ENCODE measurements at places on chromosomes 5 and 9.

GRCh38 chr9:90783964-90784363, 17.7 kb upstream of the SYK start:
- no peak for DNase-seq

DNA sequence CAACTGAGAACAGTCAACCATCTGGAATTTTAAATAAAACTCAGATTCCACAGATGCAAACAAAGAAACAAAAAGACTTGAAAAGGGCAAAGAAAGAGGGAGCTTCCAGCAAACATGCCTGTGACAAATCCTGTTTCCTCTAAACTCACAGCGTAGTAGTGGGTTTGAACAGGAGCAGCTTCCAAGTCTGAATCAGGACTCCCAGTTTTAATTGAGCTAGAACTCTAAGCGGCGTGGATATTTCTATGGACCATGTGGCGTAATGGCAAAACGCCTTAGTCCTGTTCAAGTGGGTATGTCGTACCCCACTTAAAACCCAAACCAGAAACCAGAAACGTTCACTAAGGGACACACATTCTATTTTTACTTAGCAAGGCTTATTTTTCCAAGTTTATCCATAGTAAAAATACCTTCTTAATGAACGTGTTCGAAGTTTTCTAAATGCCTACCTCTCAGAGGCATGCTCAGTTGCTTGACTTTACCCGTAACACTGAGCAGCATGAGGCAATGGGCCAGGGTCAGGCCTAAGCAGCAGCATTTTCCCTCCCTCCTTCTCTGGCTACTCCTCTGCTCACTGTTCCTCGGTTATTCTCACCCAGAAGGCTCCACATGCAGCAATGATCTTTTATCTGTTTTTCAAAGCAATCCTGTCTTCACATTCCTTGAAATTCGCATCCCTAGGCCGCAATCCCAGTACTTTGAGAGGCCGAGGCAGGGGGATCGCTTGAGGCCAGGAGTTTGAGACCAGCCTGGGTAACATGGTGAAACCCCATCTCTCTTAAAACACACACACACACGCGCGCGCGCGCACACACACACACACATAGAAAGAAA, 77.9 kb downstream of the FNBP1 start:
- DNase-seq: no peak

GRCh38 chr5:863244-863805, 12.5 kb upstream of the ZDHHC11 start:
- no peak for DNase-seq

GRCh38 chr5:22665801-22666200, 187.3 kb downstream of the CDH12 start:
- DNase-seq: no peak

GRCh38 chr5:77483682-77484081, 8.4 kb downstream of the WDR41 start:
- DNase-seq: no peak

- no peak for DNase-seq
These were observed 74.7 kb upstream of the SPIN1 start for GRCh38 chr9:88313364-88314220.

DNA sequence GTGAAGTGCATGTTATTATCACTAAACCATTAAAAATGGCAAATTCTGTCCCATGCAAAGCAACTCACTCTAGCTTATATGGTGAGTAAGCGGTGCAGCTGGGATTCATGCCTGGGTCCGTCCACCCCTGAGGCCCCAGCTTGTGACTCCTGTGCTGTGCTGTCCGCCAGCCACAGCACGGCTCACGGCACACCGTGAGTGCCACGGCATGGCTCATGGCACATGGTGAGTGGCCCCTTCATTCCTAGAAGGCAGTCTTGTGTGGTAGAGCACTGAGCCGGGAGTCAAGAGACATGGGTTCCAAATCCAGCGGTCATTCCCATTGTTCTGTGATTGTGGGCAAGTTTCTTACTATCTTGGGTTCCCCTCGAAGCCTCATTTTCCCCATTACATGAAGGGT, 18.8 kb downstream of the RGS3 start:
- DNase-seq: no peak

DNA sequence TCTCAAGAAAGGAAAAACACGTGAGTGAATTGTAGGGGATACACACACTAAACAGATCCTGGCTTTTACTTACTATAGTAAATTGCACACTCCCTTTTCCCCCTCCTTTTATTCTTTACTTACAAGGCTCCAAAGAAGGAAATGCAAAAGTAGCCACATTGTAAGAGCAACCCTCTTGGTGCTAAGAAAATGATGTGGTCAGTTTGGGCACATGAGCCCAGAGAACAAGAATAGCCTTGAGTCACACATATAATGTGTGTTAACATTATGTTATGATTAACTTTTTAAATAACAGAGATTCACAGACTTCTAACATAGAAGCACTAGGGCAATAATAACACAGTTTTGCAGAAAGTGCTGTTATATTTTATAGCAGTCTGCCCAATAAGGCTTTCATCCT, 48.5 kb downstream of the PCSK5 start:
- no peak for DNase-seq

GRCh38 chr5:145495196-145495595, 339.9 kb downstream of the PRELID2 start:
- DNase-seq: no peak

DNA sequence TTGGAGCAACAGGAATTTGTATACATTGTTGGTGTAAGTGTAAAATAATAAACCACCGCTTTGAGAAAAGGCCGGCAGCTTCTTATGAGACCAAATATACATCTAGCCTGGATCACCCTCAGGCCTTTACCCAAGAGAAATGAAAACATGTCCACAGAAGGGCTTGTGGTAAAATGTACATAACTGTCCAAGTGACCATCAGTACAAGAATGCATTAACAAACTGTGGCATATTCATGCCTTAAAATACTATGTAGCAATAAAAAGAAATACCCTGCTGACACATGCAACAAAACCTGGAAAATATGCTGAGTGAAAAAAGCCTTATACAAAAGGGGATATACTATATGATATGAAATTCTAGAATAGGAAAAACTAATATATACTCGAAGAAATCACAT, 311.9 kb upstream of the TRPC7 start:
- no peak for DNase-seq

- DNase-seq: no peak
These were observed 15.5 kb upstream of the SHB start for GRCh38 chr9:38084556-38084880.

DNA sequence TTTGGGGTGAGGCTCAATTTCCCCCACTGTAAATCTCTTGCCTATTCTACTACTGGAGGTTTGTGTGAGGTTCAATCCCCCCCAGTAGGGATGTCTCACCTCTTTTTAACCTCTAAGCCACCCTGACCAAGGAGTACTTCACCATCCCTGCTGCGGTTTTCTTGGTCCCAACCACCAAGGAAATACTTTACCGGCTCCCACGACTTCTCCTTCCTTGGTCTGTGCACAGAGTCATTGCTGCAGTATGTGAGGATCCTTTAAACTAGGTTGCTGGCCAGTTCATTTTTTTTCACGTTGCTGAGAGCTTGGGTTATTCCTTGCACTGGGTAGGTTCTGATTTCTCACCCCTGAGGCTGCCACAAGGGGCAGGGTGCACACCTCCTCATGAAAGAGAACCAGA, 22.5 kb upstream of the HMGCS1 start:
- DNase-seq: no peak

GRCh38 chr5:10579536-10580521, 16.0 kb downstream of the ANKRD33B start:
- DNase-seq: no peak

DNA sequence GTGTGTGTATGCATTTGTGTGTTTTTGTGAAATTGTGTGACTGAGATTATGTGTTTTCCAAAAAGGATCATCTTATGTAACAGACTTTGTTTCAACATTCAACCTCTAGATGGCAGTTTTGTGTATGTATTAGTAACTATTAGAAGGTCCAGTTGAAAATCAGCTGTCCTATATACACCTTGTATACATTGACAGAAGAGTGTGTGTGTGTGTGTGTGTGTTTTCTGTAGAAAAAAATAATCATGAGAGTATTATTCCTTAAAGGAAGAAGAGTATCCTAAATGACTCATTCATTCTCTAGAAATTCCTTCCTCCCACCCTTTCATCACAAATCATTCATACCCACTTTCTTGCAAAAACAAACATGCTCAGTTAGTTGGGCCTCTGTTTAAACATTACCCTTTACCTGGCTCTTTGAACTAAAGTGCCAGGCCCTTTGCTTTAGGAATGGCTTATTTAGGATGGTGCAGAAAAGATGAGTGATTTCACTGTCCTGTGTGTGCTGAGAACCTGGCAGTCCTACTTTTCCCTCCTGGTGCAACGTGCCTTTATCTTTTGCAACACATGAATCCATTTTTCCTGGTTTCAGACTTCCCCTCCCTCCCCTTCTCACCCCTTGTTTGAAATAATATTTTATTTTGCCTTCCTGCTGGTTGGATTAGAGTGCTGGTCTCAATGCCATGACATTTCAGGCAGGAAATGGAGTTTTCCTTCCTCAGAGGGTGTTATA, 152.2 kb downstream of the ARHGAP26 start:
- DNase-seq: no peak

DNA sequence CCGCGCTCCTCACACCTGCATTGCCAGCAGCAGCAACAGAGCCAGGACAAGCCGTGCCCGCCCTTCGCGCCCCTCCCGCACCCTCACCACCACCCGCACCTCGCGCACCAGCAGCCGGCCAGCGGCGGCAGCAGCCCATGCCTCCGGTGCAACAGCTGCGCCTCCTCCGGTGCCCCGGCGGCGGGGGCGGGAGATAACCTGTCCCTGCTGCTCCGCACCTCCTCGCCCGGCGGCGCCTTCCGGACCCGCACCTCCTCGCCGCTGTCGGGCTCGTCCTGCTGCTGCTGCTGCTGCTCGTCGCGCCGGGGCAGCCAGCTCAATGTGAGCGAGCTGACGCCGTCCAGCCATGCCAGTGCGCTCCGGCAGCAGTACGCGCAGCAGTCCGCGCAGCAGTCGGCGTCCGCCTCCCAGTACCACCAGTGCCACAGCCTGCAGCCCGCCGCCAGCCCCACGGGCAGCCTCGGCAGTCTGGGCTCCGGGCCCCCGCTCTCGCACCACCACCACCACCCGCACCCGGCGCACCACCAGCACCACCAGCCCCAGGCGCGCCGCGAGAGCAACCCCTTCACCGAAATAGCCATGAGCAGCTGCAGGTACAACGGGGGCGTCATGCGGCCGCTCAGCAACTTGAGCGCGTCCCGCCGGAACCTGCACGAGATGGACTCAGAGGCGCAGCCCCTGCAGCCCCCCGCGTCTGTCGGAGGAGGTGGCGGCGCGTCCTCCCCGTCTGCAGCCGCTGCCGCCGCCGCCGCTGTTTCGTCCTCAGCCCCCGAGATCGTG, 517 bp downstream of the KCNN2 start:
- no peak for DNase-seq

GRCh38 chr5:1445689-1446601, 705 bp upstream of the SLC6A3 start:
- no peak for DNase-seq
